ENCODE measurements at places on chromosomes 4 and X.

DNA sequence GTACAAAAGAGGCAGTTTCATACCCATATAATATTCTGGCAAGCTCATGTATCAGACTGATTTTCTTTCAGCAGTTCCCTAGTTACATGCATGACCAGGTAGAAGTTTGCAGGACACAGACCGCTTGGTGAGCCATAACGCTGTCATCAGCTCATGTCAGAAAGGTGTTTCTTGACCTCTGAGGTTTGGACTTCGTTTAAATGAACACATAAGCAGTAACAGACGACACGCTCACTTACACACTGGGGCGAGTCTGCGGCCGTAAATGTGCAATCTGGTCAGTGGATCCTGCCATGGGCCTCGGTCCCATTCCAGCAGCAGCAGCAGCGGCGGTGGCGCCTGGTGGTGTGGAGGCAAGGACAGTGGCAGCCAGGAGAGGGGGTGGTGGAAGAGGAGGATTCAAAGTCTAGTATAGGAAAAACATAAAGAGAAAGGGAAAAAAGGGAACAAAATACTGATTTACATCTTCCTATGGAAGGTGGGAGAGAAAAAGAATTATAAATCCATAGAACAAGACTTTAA lies 111.9 kb upstream of the CBR4 start:
- no peak for DNase-seq

DNA sequence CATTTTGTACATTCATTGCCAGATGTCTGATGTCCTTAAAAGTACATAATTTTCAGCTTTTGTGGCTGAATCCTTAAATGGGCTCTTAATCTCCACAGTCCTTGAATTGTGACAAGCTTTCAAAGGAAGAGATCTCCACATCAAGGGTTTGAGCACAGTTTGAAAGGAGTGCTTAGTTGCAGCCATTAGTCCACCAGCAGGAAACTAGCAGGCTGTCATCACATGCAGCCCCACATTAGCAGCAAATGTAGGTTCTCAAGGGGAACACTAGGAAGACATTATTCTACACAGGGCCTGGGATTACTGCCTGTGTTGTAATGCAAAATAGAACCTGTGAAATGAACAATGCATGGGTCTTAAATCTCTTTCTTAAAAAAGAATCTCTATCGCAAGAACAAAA lies 173.2 kb downstream of the CBLL2 start:
- no peak for DNase-seq

DNA sequence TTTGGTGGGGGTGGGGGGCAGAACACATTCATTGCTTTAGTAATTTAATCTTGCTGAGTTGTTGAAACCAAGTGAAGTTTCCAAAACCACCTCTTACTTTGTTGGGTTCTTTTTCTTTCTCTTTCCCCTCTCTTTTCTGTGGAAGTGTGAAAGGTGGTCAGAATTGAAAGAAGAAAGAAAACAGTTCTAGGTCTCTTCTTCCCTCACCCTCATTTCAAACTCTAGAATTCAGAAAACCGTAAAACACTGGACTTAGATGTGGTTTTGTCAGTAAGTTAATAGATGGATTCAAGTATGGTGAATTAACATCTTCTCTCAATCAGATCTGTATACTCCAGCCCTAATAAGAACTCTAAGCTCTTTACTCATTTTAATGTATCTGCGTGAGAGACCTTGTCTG lies 23.7 kb downstream of the PLP1 start:
- DNase-seq = no peak

- DNase-seq = no peak
These were observed 214.8 kb downstream of the CRLF2 start for GRCh38 chrX:997631-998137.

DNA sequence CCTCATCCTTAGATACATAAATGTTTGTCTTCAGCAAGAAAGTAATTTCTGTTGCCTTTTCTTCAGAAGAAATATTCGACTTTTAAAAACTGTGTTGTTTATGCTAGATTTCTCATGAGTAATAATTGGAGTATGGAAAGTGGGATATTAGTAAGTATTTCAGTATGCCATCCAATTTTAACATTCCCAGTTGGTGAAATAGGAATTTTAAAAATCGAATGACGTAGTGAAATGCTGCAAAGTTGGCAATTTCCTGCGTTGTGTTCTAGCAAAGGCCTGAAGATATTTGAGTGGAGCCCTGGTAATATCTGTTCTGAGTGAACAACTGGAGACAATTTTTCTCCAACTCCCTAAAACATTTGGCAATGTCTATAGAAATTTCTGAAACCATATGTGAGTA lies 190.1 kb downstream of the ZNF330 start:
- no peak for DNase-seq

DNA sequence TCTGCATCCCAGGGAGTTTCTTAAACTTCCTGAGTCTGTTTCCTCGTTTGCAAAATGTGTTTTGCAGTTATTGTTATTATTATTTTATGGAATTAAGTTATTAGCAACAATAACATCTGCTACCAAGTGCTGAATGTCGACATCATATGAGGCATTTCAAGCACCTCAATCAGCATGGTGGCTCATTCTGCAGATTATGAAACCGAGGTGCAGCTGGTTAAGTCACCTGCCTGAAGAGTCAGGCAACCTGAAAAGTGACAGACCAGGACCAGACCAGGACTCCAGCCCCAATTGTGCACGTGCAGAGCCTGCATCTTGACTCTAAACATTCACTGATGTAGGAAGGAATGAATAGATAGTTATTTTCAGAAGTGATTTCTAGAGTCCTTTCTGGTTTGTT lies 99.8 kb downstream of the AFAP1 start:
- DNase-seq = no peak

GRCh38 chrX:110045421-110045820 lies 42.5 kb downstream of the TMEM164 start:
- DNase-seq = no peak

DNA sequence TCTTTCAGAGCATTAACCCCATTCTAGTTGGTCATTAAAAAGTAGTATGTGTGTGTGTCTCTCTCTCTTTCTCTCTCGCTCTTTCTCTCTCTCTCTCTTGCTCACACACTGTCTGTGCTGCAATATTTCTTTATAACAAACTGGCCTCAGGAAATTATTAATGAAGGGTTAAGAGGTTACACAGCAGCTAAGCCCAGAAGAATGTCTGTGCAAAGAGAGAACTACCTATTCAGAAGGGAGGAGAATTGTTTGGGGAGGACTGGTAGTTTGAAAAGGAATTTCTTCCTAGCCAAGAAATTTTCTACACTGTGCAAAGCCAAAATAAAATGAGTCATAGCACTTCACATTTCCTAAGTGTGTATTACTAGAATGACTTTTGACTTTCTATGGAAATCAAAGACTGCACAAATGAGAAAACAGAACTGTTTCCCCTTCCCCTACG lies 22.2 kb downstream of the PDGFC start:
- peak; percentile 70 for DNase-seq

GRCh38 chr4:146520896-146521540 lies 722 bp downstream of the SLC10A7 start:
- peak; percentile 53 for DNase-seq

DNA sequence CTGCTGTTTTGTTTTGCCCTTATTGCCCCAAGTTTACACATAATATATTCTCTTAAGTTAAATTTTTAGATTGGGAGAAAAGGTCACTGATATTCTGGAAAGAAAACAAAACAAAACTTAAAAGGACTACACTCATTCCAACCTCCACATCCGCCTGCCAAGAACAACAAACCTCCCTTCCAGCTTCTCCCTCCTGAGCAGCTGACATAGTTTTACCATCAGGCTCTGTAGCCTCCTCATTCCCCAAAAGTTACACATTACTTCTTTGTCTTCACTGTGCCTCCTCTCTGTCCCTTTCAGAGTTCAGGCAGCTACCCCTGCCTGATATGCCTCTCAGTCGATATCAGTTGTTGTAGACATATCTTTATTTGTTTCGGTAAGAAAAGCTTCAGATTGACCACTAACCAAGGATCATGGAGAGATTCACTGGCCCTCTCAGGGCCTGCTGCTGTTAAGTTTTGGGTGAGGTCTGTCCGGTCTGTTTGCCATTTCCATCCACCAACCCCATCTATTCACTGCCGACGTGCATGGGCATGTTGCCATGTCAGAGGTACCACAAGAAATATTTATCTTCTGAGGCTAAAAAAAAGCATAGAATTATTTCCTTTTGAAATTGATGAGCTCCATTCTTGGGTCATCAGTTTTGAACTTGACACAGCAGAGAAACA lies 164.1 kb downstream of the GASK1B start:
- DNase-seq = peak; percentile 54

GRCh38 chr4:184427093-184427492 lies 47.3 kb downstream of the IRF2 start:
- DNase-seq = no peak

- DNase-seq = no peak
These were observed 24.3 kb upstream of the TEX13C start for GRCh38 chrX:125295337-125295736.

- DNase-seq = peak; percentile 86
These were observed 243.3 kb downstream of the CBR4 start for GRCh38 chr4:168766604-168767316.
